ENCODE measurements at places on chromosomes 12 and 14.
A peak's percentile ranks its signal among the peaks of the same experiment; 100 is the strongest.

DNA sequence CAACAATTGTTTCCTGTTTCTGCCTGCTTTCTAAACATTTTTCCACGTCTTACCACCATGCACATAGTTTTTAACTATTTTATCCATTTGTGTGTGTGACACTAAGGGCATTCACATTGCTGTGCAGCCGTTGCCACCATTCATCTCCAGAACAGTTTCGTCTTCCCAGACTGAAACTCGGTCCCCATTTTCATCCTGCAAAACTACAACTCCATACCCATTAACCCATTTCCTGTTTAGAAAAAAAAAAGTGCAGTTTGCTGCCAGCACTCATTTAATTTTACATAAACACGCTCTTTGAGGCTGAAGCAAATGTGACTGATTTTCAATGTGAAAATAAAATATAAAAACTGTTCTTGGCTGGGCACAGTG is 15.5 kb downstream of the UBC start:
- DNase-seq = no peak

DNA sequence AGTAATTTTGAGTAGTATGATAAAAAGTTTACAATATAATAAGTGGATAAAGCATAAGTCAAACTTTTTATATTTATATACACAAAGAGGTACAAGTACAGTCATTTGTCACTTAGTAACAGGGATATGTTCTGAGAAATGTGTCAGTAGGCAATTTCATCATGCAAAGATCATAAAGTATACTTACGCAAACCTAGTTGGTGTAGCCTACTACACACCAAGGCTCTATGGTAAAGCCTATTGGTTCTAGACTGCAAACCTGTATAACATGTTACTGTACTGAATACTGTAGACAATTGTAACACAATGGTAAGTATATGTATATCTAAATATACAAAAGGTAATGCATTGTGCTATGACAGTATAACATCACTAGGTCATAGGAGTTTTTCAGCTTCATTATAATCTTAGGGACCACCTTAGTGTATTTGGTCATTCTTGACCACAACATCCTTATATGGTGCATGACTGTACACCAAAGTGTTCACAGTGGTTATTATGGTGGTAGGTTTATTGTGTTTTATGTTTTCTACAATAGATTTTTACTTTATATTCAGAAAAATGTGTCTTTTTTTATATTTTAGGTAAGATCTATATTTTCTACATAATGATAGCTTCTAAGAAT is 14.9 kb upstream of the SCFD1 start:
- no peak for DNase-seq

GRCh38 chr12:75115748-75116147 is 93.9 kb downstream of the KCNC2 start:
- DNase-seq = no peak

- DNase-seq = no peak
Measured at GRCh38 chr12:49527361-49528130, 11.3 kb upstream of the KCNH3 start.

GRCh38 chr14:29895591-29896083 is 32.0 kb downstream of the PRKD1 start:
- DNase-seq = no peak

DNA sequence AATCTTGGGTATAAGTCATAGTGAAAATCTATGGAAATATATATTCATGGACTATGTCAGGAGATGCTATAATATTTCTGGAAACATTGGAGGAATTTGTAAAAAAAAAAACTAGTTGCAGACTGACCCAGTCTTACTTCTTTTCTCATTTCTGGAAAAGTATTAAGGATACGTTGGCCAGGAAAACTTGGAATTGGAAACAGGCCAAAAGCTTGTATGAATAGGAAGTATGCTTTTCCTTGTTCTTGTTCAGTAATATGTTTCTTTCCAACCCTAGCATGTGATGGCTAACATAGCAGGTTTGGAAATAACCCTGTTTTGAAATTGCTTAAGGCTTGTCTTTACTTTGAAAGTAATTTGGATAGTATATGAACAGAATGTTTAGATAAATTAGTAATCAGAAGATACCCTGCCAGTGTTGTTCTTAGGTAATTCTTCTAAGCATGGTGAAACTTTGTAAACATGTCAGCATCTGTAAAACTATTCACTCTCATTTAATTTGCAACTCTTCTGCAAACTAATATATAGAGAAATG is 316.2 kb downstream of the NPAS3 start:
- peak; percentile 28 for DNase-seq

GRCh38 chr12:23950775-23951451 is 1.4 kb upstream of the SOX5 start:
- peak; percentile 11 for DNase-seq

Data from fibroblast of pulmonary artery (primary cell).